Cerebellar nuclear complex (tissue), 1 donor: ENCODE measurements at places on chromosomes 4 and X.

- no peak for DNase-seq
These were observed 5.2 kb upstream of the IRF2 start for GRCh38 chr4:184479516-184479950.

DNA sequence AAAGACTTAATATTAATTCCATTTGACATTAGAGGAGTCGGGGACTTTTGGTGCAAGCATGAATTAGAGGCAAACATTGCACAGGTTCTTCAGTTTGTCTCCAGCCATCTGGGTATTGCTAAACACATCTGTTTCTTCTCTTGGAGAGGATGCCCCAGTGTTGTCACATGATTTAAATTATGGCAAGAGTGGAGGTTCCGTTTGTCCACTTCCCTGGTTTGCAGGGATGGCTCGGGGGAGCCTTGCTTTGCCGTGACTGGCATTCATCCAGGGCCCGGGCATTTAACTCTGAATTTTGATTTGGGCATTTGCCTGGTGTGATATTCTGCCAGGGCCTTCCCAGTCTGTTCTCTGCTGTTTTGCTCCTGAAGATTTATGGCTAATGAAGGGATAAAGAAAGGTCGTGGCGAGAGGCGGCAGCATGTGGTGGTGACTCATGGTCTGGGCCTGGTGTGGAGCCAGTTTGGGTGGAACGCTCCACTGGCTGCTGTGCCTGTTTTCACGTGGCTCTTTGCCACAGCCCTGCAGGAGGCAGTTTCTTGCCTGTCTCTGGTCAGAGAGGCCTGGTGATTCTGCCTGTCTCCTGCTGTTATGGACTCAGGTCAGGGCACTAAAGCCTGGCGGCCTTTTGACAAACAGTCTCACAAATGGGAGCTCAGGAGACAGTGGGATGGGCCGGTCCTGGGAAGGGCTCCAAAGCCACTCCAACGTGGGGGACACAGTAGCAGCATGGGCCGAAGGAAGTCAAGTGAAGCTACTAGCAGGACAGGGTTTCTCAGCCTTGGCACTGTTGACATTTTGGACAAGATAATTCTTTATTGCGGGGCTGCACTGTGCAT, 99.4 kb upstream of the PGRMC2 start:
- DNase-seq = peak; percentile 51

GRCh38 chrX:28133763-28134162, 152.5 kb upstream of the DCAF8L1 start:
- no peak for DNase-seq

- DNase-seq = no peak
These were observed 65.4 kb downstream of the FGFBP1 start for GRCh38 chr4:15873117-15873516.

DNA sequence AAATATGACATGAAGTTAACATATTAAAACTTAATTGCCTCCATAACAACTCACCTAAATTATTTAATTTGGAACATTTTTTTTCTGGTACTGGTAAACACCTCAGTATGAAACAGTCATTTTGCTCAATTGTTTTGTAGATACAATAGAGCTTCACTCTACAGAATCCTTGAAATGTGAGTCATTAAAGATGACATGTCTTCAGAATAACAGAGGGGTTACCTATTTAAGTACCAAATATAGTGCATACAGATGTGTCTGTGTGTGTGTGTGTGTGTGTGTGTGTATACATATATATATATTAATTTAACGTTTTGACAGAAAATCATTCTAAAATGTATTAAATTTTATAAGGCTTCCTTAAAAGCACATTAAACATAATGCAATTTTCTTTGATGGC, 297.6 kb downstream of the INPP4B start:
- no peak for DNase-seq

- DNase-seq = no peak
These were observed 376.5 kb upstream of the MAD2L1 start for GRCh38 chr4:120443116-120443515.

GRCh38 chr4:78753091-78753490, 23.1 kb upstream of the BMP2K start:
- DNase-seq = no peak

DNA sequence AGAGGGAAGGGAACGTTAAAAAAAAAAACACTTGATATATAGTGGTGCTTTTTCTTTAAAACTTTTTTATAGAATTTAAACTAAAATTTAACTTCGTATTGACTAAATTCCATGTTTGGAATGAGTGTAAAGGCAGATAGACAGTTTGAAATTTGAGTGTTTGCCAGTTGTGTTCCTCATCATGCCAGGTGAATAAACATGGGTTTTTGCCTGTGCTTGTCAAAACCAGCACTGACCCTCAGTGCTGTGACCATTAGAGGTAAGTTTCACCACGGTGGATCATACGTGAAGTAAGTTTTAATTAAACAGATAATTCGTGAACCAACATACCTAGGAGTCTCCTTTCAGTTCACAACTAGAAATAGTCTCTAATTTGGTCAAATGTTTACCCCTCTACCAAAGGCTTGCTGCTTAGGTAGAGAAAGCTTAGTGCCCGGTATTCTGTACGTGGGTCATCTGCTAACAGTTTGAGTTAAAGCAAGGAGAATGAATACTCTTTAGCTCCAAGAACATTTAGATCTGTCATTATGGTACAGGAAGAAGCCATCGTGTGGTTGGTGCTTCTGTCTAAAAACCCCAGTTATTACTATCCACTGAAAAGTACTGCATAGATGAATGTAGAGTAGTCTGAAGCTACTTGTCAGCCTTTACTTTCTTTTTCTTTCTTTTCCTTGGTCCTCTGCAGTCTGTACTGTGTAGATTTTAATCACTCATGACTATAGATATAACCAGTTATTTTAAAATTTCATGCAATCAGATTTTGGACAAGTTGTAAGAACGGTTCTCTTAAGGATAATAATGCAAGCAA, 32.7 kb downstream of the KIAA0232 start:
- DNase-seq = no peak

- DNase-seq = no peak
These were observed 21.4 kb downstream of the PLAC8 start for GRCh38 chr4:83093060-83093640.

- DNase-seq = no peak
These were observed 67.0 kb downstream of the HTRA3 start for GRCh38 chr4:8336412-8337075.

DNA sequence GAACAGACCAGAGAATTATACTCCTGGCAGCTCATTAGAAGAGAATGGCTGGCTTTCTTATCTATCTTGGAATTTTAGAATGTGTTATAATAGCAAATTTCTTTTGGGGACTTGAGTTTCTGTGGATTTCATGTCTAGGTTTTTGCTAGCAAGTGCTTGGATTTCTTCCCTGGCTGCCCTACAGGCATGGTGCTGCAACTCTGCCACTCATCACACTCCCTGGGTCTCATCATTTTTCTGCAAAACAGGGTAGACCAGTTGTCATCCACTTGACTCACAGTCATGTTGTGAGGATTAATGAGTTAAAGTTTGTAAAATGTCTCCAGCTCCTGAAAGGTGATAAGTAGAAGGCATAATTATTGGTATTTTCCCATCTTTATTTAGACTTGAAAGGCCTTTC, 60.7 kb upstream of the LCORL start:
- DNase-seq = no peak

- DNase-seq = no peak
These were observed 27.3 kb upstream of the SORBS2 start for GRCh38 chr4:185839194-185839712.

DNA sequence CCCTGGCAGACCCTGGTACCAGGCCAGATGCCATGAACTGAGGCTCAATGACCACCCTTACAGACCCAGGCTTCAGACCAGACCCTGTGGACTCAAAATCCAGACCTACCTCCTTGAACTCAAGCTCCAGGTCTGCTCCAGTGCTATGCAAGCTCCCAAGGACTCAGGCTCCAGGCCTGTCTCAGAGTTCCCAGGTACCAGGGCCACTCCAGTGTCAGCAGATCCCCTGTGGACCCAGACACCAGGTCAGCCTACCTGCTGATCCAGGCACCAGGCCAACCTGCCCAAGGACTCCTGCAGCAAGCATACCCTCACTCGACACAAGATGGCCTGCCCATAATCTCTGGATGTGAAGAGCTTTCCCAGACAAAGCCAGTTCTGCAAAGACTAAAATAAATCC, 44.7 kb upstream of the MAGED4 start:
- no peak for DNase-seq

DNA sequence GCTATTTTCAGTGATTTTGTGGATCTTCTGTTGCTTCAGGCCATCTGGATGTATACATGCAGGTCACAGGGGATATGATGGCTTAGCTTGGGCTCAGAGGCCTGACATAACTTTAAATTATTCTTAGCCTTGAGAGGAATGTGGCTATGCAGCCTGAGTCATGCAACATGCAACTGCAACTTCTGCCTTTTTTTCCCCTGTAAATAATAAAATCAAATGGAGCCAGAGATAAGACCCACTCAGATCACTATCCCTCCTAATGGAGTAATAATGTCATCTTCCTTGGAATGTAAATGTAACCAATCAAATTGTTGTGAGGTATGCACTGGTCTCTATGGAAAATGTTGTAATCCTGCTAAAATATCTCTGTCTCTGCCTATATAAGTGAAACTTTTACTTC, 54.9 kb downstream of the MAGEB17 start:
- DNase-seq = no peak

DNA sequence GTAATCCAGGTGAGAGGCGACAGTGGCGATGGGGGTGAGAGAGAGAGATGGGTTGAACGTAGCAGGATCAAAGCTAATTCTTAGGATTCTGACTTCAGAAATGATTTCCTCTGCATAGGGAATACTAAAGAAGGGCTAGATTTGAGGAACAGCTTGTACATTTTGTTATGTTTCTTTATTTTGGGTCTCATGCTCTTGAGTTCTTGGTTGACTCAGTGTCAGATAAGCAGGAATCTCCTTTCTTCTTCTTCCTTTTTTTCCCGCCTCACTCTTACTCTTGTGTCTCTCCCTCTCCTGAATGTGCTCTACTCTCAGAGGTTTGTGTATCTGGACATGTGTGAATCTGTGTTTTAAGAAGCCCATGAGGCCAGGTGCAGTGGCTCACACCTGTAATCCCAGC, 36.4 kb downstream of the FAM193A start:
- DNase-seq = no peak

DNA sequence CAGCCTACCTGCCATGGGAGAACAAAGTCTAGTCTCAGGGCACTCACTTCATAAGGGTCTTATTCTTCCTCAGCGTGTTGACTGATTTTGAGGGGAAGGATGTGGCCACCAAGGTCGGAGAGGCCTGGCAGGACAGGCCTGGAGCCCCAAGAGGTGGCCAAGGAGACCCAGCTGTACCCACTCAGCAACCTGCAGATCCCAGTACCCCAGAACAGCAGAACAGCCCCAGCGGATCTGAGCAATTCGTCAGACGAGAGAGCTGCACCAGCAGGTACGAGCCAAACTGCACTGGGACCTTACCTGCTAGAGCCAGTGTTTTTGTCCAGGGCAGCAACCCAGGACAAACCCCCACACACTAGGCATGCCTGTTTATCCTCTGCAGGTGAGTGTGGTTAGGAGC, 34.3 kb downstream of the PNMA5 start:
- DNase-seq = no peak

- no peak for DNase-seq
These were observed 18.8 kb upstream of the CORIN start for GRCh38 chr4:47856713-47857112.

DNA sequence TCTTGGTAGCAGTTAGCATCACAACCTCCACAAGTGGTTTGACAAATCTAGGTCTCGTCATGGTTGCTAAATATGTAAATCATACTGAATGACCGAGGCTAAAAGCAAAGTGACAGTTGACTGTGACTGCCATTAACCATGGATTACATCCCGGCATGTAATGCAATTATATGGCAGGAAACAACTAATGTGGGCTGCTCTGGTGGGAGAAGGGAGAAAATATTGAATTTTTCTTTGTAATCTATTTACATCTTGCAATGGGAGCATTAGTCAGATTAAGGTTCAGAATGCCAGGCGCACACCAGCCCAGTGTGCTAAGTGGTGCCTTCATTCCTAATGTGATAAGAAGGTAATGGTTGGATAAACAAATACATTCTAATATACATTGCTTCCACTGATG, 35.8 kb downstream of the UNC5C start:
- no peak for DNase-seq

DNA sequence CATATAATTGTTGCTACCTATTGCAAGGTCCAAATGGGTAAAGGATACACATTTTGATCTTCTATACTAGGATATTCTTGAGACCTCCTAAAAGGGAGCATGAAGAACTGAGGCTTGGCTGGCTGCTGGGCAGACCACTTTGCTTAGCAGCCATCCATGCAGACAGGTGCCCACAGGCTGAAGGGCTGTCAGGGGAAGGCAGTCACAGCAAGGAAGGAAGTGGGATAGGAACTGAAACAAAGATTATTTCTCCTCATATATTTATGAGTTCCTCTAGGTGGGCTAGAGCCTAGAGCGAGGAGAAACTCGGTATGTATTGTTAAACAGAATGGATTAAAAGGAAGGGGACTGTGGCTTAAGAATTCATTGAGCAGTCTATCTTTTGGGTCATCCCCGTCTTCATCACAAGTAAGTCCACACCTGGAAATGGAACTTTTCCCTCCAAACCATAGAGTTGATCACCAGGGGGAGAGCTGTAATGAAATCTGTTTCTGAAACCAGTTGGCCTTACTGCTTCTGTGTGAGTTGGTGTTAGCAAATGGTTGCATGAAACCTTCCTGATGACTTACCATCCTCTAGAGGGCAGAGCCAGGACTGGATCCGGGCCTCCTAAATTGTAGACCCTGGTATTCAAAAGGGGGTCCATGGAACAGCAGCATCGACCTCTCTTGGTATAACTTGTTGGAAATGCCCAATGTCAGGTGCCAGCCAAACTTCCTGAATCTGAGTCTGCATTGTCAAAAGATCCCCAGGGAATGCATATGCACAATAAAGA, 42.3 kb downstream of the AFF2 start:
- DNase-seq = no peak

DNA sequence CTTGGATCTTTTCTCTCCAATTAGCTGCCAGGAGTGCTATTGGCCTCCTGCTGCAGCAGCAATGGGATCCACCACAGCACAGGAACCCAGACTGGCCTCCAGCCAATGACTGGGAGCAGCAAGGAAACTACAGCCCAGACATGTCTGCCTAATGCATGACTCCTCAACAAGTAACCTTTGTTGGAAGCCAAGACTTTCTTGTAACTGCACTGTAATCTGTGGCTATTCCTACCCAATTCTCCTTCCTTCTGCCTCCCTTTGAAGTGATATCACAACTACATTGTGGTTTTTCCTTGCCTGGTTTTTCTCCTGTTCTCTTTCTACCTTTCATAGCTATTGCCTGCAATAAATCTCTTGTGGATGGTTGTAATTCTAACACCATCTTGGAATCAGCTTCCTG, 39.8 kb downstream of the SNCA start:
- DNase-seq = no peak

DNA sequence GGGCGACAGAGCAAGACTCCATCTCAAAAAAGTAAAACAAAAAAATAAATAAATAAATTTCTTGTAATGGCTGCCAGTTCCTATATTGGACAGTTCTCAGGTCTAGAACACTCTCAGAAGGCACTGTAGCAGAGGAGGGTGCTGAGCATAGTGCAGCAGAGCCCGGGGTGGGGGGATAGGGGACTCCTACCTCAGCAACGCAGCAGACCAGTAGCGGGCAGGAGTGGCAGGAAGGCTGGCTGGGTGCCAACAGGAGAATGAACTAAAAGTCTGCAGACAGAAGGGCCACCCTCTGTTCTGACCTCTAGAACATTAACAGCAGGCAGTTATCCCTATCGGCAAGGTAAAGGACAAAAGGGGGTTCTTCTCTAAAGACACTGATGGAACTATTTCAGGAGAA, 20.2 kb downstream of the PDK3 start:
- DNase-seq = no peak

- no peak for DNase-seq
These were observed 324.9 kb downstream of the NAF1 start for GRCh38 chr4:162841753-162842152.
